ENCODE measurements at places on chromosomes 2 and 18.

GRCh38 chr2:233486778-233487552 lies 79.6 kb downstream of the USP40 start:
- DNase-seq: no peak

DNA sequence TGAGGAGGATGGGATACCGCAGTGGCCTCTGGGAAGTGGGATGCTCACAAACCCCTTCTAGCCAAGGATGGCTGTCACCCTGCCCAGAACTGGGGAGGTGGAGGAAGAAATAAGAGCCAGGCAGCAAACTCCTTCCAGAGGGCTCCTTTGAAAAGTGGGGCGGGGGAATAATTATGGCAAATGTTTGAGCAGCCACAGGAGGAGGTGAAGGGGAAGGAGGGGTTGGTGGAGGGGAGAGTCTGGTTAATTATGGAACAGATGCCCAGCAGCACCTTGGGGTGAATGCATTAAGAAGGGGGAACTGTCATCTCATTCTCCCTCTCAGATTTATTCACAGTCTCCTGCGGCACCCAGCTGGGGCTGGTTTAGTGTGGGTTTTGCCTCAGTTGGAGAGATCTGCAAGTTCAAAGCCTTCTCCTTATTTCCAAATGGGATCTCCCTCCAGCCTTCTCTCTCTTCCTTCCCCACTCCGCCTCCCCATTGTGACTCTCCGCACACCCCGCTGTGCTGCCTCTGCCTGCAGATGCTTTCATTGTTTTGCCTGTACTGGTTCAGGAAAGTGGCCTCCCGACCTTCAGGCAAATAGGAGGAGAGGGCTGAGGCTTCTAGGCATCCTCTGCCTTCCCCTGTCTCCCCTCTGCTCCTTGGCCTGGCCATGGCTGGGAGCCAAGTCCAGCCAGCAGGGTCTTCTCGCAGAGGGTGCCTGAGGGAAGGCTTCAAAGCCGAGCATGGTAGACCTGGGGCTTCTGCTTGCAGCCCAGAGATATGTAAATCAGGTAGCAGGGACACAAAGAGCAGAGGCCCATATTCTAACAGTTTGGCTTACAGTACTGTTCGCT lies 457.2 kb upstream of the MEX3C start:
- peak; percentile 46 for DNase-seq

DNA sequence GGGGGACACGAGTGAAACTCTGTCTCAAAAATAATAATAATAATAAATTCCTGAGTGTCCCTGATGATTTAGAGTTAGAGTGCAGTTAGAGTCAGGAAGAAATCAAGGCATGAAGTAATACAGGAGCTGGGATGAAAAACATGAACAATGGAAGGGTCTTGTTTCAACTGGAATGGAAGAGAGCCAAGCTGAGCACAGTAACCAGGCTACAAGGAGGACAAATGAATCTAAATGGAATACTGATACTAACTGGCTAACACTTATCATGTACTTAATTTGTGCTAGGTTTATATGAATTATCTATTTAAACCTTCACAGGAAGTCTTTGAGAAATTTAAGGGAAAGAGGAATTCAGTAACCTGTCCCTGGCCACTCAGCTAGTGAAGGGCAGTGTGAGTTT lies 38.8 kb upstream of the PSME4 start:
- DNase-seq: no peak

GRCh38 chr2:57209799-57210198 lies 836.8 kb upstream of the VRK2 start:
- DNase-seq: no peak

GRCh38 chr2:8572712-8573233 lies 109.1 kb upstream of the ID2 start:
- no peak for DNase-seq

All from GM10248 (cell line).